HFFc6 (cell line): ENCODE measurements at places on chromosomes 2 and 18. TPM values are rescaled to one million over a fixed set of nuclear protein-coding genes. Genes with fewer than 3 reads are reported as not detected.

ACVR1C gene
- 0.05 to 0.15 TPM (median 0.08 TPM) in 3 replicates for total RNA-seq

HIBCH gene
- total RNA-seq, result 14.6 and 17.6 TPM in 2 replicates

ALK gene
- not detected in 3 replicates for total RNA-seq

SCYGR4 gene
- not detected in 3 replicates for total RNA-seq

SLC11A1 gene
- total RNA-seq, result 0.10 to 0.15 TPM (median 0.10 TPM) in 3 replicates
